ENCODE measurements at places on chromosomes 5 and 9.

DNA sequence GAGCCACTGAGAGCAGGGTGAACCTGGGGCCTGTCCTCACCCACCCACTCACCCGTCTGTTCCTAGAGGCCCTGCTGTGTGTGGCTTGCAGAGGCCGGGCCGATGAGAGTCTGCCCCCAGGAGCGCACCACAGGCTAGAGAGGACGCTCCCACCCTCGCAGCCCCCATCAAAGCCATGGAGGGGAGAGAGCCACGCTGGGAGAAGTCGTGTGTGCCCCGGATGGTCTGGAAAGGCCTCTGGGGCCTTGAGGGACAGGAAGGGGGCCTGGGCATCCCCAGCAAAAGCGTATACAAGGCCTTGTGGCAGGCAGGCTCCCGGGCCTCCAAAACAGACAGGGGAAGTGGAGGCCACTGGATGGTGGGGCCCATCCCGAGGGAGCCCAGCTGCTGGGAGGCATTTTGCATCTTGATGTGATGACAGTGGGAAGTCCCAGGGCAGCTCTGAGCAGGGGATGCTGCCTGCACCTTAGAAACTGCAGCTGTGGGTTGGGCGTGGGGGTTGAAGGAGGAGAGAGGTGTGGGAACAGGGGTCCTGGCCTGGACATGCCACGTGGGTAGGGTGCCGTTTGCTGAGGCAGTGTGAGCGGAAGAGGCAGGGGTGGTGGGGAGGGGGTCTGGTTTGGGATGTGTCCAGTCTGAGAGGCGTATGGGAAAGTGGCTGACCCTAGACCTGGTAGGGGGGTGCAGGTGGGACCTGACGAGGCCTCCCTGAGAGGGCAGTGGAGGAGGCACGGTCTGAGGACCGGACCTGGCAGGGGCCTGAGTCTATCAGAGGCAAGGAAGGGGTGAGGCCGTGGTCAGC lies 43.0 kb upstream of the NOTCH1 start:
- DNase-seq: no peak

DNA sequence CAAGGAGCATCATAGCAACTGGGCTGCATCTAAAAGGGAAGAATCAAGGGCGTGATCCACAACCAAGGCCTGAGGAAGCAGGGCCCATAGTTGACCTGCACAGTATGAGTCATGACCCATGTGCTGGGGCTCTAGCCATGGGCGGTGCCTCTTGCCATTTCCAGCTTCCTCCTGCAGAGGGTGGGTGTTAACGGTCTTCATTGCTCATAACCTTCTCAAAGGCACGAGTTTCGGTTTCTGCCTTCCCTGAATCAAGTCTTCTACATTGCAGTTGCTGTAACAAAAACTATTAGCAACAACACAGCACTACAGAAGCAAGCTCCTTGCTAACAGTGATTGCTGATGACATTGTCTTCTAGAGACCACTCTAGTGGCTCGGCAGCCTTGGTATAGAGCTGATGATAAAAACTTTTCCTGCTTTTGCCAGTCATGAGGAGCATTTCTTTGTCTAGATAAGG lies 66.9 kb downstream of the CTSL start:
- no peak for DNase-seq

GRCh38 chr9:113485761-113486115 lies 22.2 kb downstream of the RGS3 start:
- no peak for DNase-seq

DNA sequence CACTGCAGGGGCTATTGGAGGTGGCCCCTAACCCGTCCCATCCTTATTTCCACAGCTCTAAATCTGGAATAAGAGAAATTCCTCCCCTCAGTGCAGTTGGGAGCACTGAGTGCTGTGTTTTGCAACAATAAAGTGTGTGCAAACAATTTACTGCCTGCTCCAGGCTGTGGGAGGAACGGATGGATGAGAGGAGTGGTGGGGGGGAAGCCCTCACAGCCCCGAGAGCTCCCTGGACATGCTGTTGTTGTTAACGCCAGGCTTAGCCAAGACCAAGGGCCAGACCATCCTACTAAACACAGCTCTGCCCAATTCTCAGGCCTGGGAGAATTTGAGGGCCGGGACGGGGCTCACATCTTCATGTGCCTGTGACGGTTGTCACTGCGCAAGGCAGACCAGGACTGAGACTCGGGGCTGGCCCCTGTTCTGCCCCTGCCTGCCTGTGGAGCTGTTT lies 200.2 kb downstream of the DAB2IP start:
- DNase-seq: no peak

DNA sequence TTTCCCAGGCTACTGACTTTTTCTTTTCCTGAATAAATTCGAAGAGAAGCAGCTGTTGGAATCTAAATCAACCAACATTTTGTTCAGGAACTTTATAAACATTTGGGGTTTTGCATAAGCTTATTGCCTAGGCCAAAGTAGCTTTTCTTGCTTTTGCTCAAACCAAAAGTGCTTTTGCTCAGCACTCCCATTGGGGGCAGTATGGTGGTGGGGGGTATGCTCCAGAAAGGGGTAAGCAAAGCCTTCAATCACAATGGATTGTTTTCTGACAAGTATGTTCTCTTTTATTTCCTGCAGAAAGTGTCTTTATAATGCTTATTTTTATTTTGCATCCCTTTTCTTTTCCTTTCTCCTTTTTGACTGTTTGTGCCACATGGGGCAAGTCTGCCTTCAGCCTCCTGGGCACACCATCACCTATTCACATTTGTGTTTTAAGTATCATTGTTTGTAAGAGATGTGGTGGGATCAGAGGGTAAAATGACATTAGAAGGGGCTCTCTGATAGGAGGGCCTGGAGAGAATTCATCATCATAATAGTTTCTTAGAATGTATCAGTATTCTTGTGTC lies 86.0 kb downstream of the PRDM6 start:
- DNase-seq: no peak

GRCh38 chr5:51983161-51983560 lies 599.9 kb downstream of the ISL1 start:
- DNase-seq: no peak

All from SHP77 treated with DMSO at 0.1 percent for 48 hours (cell line).